Activated CD4-positive, alpha-beta memory T cell treated with anti-CD3 and anti-CD28 coated beads, Interleukin-2, amount 10 ng/mL, durations not matched to agents 7 days and 5 days (primary cell): ENCODE measurements at places on chromosomes 7 and 10.

DNA sequence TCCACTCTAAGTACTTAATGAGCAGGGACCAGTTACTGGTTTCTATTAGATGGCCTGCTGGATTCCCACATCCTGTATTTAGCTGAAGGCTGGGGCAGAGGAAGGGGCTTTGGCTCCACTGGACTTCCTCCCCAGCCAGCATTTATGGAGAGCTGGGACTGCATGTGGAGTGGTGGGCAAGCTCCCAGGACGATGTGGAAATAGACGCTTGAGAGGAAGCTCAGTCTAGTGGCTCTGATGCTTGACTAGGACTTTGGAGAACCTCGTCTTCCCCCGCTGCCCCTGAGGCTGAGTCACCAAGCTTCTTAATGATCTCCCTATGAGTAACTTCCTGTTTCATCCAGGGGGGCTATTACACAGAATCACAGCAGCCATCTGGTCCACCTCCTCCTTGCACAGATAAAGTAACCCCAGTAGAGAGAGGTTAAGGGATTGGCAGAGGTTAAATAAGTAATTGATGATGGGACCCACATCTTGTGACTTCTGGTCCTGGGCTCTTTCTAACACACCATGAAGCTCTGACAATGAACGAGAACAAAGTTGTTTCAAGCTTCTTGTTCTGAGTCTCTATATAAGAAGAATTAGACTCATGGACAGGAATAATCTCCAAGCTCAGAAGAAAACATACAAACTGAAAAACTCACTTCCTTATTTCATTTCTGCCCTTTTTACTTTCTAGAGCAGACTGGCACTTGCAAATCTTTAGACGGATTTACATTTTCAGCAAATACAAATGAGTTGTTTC, 126.2 kb downstream of the PRPF18 start:
- no peak for DNase-seq

DNA sequence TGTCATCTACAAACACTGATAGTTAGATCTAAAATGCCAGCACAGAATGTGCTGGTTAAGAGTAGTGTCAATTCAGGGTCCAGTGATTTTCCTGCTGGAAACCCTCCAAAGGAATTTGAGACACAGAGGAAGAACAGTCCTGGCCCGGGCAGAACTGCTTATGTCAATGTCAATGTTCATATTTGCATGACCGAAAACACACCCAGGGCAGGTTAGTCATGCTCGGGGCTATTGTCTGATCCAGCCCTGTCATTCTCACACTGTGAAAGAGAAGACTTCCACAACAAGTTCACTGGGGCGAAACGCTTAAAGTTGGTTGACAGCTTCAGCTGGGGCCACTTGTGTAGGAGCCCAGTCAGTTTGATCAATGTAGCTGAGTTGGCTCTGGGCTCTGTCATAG, 139.3 kb downstream of the C1GALT1 start:
- DNase-seq: no peak

- no peak for DNase-seq
These were observed 51.9 kb downstream of the ZNF365 start for GRCh38 chr10:62426086-62426485.

GRCh38 chr7:75996476-75996875, 2.1 kb upstream of the TMEM120A start:
- no peak for DNase-seq
